ENCODE measurements at places on chromosomes 4 and X.

DNA sequence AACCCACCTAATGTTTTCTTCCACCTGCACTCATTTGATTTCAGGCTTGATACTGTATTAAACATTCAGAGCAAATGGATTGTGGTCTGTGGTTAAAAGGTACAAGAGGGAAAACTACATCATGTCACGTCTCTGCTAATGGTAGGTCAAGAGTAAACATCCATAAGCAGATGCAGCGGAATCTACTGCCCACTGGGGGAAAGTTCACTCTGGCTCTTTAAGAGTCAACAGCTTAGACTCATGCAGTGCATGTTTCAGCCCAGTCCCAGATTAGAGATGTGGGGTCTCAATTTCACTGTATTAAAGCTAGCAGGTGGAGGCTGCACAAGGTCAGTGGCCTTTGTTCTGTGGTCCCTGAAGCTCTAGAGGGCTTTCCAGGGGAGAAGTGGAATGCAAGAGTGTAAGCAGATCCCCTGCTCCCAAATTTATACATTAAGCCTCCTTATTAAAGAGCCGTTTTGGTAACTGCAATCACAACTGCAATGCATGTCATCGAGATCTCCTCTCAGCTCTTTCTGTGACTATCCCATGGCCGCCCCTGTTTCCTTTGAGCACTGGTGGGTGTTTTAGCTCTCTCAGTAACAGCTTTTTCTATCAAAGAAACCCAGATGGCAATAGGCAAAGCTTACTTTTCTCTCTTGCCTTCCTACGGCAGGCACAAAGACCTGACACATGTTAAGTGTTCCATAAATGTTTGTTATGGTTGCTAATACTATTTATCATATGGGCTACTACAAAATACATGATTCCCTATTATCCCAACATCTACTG is 53.4 kb downstream of the LDB2 start:
- no peak for DNase-seq

DNA sequence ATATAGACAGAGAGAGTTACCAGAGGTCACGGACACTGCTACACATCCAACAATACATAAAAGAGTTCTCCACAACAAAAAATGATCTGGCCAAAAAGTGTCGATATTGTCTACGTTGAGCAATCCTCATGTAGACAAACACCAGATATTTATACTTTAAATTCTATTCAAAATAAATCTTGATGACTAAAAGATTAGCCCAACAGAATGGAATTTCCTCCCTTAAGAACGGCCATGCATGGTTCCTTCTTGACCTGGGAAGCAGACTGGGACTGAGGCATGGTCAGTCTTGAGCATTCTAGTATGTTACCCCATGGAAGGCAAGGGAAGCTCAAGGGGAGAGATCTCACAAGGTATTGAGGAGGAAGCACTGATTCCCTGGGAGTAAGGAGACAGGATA is 43.5 kb downstream of the LHFPL1 start:
- DNase-seq, result no peak

DNA sequence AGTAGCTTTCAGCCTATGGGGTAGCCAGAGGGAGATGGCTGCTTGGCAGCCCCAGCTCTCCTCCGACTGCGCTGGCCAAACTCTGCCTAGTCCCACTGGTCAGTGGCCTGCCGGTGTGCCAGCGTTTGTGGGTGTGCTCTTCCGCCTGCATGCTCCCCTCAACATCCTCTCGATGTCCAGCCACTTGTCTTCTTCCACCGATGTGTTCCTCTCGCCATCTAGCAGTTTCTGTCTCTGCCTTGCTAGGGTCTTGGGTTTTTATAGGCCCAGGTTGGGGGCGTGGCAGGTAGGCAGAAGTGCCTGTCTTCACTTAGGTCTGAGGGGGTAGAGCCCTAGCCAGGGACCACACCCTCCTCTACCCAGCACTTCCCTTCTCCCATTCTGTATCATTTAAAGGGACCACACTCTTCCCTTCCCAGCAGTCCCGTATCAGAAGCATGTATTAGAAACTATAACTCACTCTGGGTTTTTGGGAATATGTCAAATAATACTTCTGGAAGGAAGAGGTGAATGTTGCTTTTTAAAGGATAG is 124.4 kb downstream of the KDM6A start:
- DNase-seq, result no peak

DNA sequence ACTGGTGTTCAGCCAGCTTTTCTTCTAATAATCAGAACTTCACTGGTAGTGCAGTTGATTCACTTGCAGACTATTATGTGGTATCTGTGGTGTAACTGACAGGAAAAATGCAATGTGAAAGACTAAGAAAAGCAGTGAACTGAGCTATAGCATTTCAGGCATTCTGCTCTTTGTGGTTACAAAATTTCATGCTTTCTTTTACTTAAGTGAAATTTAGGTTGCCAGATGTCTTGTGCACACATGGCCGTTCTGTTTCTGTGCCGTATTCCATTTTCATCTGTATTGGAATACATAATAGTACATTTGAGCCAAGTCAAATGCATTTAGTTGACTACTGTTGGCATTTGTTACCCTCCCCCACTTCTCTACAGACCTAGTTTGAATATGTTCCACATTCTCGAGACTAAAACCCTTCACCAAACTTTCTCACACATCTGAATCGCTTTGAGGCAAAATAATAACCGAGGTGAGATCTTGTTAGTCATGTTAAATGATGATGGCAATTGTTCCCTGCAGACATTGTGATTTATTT is 8.2 kb downstream of the RTL3 start:
- DNase-seq, result no peak

GRCh38 chr4:150722908-150723362 is 141.0 kb downstream of the MAB21L2 start:
- no peak for DNase-seq

DNA sequence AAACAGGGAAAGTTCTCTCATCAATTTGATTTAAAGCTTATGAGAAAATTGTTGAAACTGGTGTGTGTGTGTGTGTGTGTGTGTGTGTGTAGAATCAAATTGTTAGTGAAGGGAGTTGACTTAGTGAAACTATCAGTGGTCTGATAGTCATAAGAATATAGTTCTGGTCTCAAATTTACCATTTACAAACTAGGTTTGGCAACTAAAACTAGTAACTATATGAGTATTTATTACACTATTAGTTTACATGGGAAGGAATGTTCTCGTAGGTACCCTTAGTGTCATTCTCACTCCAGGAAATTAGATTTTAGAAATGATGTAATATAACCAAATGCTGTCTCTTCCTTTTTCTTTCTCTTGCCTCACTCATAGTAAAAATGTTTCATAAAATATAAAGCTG is 11.9 kb downstream of the SULT1E1 start:
- DNase-seq, result no peak

GRCh38 chr4:12770351-12770750 is 713.8 kb downstream of the RAB28 start:
- no peak for DNase-seq

GRCh38 chr4:86855572-86855971 is 6.4 kb upstream of the SLC10A6 start:
- DNase-seq, result no peak

- no peak for DNase-seq
Measured at GRCh38 chr4:146029147-146029546, 90.5 kb upstream of the ZNF827 start.

DNA sequence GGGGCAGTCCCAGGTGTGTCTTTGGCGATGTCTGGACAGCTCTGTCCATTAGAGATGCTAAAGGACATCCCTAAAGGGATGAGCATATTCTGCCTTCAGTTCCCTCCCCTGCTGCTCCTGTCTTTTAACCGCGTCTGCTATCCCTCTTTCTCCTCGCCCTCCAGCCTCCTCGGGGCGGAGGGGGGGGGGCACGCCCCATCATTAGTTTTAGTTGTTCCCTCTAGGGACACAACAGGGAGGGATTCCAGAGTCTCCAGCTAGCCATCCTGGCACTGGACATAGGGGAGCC is 1.1 kb downstream of the MSL3 start:
- DNase-seq, result no peak

- DNase-seq, result no peak
Measured at GRCh38 chrX:150184491-150184890, 178.6 kb upstream of the MAMLD1 start.

DNA sequence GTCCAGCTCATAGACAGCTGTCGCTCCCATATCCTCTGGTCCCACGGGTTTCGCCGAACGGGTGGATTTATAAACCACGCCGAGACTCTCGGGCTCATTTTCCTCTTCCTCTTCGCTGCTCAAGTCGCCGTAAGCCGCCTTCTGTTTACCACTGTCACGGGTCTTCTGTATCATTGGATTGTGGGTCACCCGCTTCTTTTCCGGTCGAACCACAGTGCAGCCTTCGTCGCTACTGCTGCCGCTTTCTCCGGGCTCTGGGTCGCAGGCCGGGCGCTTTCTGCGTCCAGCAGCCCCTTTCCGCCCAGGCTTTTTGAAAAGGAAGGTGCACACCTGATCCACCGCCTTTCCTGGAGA is 311 bp downstream of the RNF113A start:
- no peak for DNase-seq

DNA sequence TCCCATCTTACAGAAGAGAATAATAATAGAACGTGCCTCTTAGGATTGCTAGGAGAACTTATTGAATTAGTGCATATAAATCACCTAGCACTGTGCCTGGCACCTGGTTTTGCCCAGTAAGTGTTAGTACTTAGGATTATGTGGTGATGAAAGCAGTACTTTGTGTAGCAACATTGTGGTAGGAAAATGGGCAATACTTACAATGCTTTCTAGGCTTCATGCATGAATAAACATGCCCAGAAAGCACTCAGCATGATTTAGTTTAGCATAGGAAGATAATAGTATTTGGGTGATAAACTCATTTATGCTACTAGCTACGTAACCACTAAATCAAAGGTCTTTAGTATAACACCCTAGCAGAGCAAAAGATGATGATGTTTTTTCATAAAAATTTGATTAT is 105.6 kb downstream of the NEUROG2 start:
- no peak for DNase-seq

GRCh38 chrX:118983513-118983912 is 9.1 kb downstream of the LONRF3 start:
- DNase-seq, result no peak

GRCh38 chr4:8238036-8238511 is 31.5 kb upstream of the HTRA3 start:
- DNase-seq, result no peak

- DNase-seq, result no peak
Measured at GRCh38 chr4:169225812-169226211, 44.9 kb downstream of the SH3RF1 start.

GRCh38 chrX:124023838-124024238 is 62.3 kb downstream of the STAG2 start:
- no peak for DNase-seq

DNA sequence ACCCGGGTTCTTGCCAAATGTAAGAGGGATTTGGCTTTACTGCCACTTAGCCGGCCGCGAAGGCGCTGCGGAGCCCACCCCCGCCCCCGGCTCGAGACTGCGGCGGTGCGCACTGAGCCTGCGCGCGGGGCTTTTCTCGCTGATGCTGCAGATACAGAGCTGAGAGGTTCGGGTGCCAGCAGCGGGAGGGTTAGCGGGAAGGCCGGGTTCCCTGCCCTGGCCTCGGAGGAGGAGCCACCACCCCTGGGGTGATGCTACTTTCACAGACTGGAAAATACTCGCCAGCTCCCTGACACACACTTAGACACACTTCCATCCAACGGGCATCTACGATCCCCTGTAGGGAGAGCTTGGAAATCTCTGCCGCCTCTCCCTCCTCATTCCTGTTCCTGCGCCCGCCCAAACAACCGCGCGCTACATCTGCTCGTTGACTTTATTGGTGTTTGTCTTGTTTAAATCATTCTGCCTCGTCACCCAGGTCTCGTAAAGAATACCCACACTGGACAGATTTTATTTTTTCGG is 2.1 kb upstream of the PCDH7 start:
- DNase-seq, result no peak

DNA sequence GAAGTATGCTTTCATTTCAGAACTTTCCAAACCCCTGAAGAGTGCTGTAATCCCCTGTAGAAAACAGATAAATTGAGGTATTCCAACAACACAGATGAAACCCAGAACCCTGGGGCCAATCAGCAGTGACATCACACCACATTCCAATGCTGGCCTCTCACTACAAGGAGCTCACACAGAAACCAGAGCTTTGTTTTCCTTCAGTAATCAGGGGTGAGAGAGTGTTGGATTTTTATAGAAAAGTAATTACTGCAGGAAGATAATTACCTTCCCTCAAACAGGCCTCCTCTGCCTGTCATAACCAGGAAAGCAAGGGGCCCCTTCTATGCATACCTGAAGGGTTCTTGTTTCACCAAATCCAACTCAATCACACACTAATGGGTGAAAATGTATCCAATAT is 246.2 kb downstream of the SCFD2 start:
- DNase-seq, result no peak

- no peak for DNase-seq
Measured at GRCh38 chr4:23993373-23993772, 103.5 kb upstream of the PPARGC1A start.

- DNase-seq, result no peak
Measured at GRCh38 chr4:171157462-171158082, 655.6 kb upstream of the GALNTL6 start.

DNA sequence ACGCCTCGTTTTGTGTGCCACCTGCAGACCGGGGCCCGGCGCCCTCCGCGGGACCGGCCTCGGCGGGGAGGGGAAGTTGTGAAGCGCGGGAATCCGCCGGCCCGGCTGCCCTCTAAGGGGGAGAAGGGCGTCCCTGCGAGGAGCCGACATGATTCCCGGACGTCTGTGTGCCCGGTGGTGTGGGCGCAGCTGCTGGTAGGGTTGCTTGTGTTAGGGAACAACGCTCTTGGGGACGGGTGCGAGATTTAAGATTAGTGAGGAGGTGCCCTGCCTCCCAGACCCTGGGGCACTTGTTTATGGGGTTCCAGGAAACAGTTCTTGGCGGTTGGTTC is 627 bp downstream of the CDKN2AIP start:
- DNase-seq, result no peak

- DNase-seq, result no peak
Measured at GRCh38 chr4:147833741-147834140, 101.9 kb downstream of the ARHGAP10 start.

GRCh38 chrX:119015407-119016237 is 41.2 kb downstream of the LONRF3 start:
- no peak for DNase-seq

DNA sequence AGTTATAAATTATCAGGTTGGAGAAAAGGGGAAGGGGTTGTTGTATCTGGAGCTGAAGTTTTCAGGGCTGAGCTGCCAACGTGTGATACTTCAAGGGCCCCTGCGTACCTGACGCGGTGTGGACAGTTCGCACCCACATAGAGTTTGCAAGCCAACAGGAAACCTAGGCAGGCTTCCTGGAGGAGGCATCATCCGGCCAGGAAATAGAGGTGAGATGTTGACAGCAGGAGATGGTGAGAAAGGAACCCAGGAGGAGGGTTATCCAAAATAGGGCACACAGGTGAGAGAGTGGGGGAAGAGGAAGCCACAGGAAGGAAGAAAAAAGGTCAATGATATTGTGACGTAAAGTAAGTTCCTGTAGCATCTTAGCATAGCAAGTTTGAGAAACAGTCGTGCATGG is 127.2 kb downstream of the DHRSX start:
- no peak for DNase-seq

- no peak for DNase-seq
Measured at GRCh38 chr4:2728221-2728620, 27.9 kb downstream of the TNIP2 start.

DNA sequence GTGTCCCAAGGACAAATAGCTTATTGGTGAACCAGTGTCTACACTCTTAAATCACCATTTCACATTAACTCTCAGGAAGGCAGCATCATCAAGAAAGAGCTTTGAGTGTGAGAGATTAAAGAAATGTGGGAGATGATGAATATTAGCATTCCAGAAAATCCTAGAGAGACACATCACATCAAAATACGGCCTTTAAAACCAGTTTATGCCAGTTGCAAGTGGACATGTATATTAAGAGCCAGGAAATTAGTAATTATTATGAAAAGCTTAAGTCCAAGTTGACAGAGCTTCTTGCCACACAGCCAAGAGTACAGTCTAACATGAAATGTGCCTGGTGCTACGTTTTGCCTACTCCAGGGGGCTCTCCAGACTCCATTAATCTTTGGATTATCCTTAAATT is 503.0 kb upstream of the BOD1L1 start:
- no peak for DNase-seq
